ENCODE measurements at places on chromosomes 16 and 17. TPM values are rescaled to one million over a fixed set of nuclear protein-coding genes. Genes with fewer than 3 reads are reported as not detected.

GRCh38 chr16:30956601-30957455 is 726 bp upstream of the SETD1A start:
- DNase-seq, result peak; percentile 89

DNA sequence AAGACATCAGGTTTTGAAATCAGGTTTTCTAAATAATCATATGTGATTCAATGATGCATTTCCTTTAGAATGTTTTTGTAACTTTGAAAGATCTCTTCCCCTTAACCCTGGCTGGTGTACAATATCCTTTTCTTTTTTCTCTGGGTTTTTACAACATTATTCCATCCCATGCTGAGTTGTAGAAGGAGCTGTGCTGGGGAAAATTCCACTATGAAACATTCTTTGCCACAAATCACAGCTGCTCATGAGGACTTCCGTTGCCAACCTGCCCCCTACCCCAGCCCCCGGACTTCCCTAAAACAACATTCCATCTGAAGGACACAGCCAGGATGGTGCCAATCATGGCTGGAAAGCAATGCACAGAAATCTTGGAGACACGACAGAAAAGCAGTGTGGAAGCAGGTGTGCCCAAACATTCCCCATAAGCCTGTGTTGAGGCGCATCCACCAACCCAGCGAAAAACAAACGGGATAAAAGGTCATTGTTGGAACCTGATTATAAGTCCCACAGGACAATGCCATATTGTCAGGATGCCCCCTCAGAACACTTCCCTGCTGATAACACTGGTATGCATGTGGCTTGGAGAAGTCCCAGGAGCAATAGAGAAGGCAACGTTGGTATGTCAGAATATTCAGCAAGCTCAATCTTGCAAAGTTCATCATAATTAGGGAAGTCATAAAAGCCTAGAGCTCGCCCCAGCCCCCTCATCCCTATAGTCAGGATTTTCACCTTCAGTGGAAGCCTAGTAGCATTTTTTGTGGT is 475.0 kb downstream of the HS3ST3B1 start:
- no peak for DNase-seq

SLC6A2 gene
- not detected for total RNA-seq

- peak; percentile 42 for DNase-seq
These were observed 233.5 kb upstream of the RPL38 start for GRCh38 chr17:73969956-73970355.

ABCA10 gene
- total RNA-seq, result 0.64 TPM

GSPT1 gene
- total RNA-seq, result 104 TPM

BAIAP3 gene
- total RNA-seq, result 0.32 TPM

- peak; percentile 29 for DNase-seq
These were observed 45.7 kb downstream of the PHKB start for GRCh38 chr16:47506800-47507199.

GRCh38 chr16:11796227-11797165 is 562 bp downstream of the ZC3H7A start:
- peak; percentile 73 for DNase-seq

- no peak for DNase-seq
These were observed 24.7 kb downstream of the RNF213 start for GRCh38 chr17:80285237-80285920.

GRCh38 chr16:85167589-85168537 is 55.6 kb upstream of the CIBAR2 start:
- DNase-seq, result no peak

- DNase-seq, result no peak
These were observed 149.1 kb downstream of the PRKCA start for GRCh38 chr17:66451188-66452149.

C17orf100 gene
- total RNA-seq, result 0.43 TPM

GNG13 gene
- not detected for total RNA-seq

AIPL1 gene
- not detected for total RNA-seq

GRCh38 chr16:86347090-86347489 is 163.2 kb upstream of the FOXF1 start:
- DNase-seq, result no peak

DNA sequence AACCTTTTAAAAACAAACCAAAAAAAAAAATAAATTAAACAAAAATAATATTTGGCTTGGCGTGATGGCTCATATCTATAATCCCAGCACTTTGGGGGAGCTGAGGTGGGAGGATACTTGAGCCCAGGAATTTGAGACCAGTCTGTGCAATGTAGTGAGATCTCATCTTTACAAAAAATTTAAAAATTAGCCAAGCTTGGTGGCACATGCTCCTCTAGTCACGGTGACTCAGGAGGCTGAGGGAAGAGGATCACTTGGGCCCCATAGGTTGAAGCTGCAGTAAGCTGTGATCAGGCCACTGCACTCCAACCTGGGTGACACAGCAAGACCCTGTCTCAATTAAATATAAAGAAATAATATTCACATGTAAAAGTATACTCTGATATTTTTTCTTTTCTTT is 12.2 kb downstream of the GNGT2 start:
- DNase-seq, result no peak

- no peak for DNase-seq
These were observed 95.5 kb downstream of the SDK2 start for GRCh38 chr17:73548620-73549311.

STX1B gene
- 2.2 TPM for total RNA-seq

DNA sequence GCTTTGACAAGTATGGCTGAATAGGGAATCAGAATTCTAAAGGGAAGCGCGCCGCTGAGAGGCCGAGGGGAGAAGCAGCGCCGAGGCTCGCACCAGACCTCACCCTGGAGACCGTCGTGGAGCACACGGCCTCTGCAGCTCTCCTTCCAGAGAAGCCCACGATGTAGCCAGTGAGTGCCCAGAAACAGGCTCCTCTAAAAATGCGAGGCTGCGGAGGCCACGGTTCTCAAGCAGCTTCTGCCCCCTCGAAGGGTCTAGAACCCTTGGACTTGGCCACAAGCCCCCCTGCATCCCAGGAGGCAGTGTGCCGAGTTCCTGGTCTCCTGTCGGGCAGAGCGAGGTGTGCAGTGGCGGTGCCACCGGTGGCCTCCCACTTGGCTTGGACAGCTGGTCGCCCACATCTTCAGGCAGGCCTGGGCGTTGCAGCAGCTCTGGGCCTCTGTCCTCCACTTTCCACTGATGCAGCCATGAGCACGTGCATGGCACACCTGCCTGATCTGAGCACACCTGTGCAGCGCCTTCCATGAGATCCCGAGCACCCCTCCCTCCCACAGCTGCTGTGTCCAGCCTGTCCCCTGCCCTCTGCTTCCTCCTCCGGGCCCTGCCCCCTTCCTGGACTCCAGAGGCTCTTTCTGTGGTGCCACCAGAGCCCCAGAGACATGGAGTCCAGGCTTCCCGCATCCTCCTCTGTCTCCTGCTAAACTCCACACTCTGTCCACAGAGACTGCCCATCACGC is 18.9 kb upstream of the WDR45B start:
- no peak for DNase-seq

C16orf96 gene
- not detected for total RNA-seq

DNA sequence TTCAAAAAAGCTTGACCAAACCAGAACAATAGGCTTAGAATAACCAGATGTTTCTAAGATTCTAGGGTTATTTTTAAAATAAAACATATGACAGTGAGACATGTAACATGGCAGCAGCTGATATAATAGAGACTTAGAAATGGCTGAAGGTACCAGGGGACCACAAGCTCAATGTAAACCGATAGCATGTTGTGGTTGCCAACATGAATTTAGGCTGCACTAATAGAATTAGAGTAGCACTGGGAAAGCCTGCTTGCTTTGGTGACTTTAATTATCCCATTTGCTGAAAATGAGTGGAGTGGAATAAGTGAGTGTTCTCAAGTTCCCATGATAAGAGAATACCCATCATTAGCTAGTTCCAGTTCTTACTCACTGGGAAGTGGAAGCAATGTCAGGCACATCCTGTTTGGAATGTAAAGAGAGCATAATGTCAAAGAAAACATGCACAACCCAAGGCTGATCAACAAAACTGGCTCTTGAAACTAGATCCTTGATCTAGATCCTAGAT is 621.2 kb upstream of the CDH5 start:
- DNase-seq, result no peak

MBTD1 gene
- 9.7 TPM for total RNA-seq

MAP1LC3B gene
- total RNA-seq, result 25.1 TPM

GRCh38 chr16:3738128-3738527 is 20.8 kb upstream of the TRAP1 start:
- DNase-seq, result no peak

- DNase-seq, result no peak
These were observed 36.8 kb downstream of the ERCC4 start for GRCh38 chr16:13956635-13957196.

- peak; percentile 75 for DNase-seq
These were observed 469 bp downstream of the AMZ2 start for GRCh38 chr17:68248199-68248825.

ADAP2 gene
- total RNA-seq, result 3.0 TPM

Measured in fibroblast of villous mesenchyme (primary cell).